ENCODE measurements at places on chromosomes 3 and 15.

- H3K27ac ChIP-seq = no peak overlapping the region
- no peaks in the 10 kb centered on the region for H3K4me1 ChIP-seq
- no peak for DNase-seq
- no peaks in the 10 kb centered on the region for H3K27me3 ChIP-seq
These were observed 108.3 kb downstream of the IGF2BP2 start for GRCh38 chr3:185716436-185717108.

DNA sequence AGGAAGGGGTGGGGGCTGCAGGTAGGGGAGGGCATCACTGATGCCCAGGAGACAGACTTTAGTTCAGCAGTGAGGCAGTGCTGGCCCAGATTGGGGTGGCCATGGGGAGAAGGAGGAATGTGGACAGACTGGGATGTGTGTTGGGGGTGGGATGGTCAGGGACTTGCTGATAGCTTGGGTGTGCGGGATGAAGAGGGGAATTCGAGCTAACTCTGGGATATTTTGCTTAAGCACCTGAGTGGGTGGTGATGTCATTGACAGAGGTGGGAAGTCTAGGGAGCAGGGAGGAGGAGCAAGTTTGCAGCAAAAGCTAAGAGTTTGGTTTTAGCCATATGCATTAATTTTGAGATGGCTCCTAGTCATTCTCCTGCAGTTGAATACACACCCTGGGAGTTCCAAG is 207.5 kb downstream of the RPLP1 start:
- no peaks in the 10 kb centered on the region for H3K36me3 ChIP-seq
- no peak overlapping the region for H3K4me3 ChIP-seq
- H3K4me1 ChIP-seq = no peaks in the 10 kb centered on the region
- no peak overlapping the region for H3K27ac ChIP-seq
- DNase-seq = no peak

DNA sequence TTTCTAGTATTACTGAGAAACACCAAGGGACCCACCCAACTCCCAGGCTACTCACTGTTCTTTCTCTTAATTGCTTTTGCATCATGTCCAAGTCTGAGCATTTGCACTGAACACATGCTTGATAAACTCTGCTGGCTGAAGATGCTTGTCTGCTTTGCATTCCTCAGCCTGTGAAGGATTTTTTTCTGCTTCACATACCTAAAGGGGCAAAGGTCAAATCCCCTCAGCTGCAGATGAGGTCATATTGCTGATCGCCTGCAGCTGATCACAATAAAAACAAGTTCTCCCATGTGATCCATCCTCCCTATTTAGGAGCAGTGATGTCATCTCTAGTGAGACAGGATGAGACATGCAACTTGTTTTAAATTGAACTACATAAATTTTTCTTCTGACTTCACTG is 84.6 kb upstream of the DCBLD2 start:
- no peak for DNase-seq
- H3K36me3 ChIP-seq = no peaks in the 10 kb centered on the region
- H3K27me3 ChIP-seq = no peaks in the 10 kb centered on the region
- H3K4me1 ChIP-seq = peaks cover 4% of the 10 kb centered on the region

- no peaks in the 10 kb centered on the region for H3K27me3 ChIP-seq
- no peaks in the 10 kb centered on the region for H3K36me3 ChIP-seq
- DNase-seq = no peak
- H3K4me1 ChIP-seq = no peaks in the 10 kb centered on the region
- no peak overlapping the region for H3K27ac ChIP-seq
- H3K4me3 ChIP-seq = no peak overlapping the region
These were observed 159.5 kb upstream of the TBC1D5 start for GRCh38 chr3:17901893-17902292.

DNA sequence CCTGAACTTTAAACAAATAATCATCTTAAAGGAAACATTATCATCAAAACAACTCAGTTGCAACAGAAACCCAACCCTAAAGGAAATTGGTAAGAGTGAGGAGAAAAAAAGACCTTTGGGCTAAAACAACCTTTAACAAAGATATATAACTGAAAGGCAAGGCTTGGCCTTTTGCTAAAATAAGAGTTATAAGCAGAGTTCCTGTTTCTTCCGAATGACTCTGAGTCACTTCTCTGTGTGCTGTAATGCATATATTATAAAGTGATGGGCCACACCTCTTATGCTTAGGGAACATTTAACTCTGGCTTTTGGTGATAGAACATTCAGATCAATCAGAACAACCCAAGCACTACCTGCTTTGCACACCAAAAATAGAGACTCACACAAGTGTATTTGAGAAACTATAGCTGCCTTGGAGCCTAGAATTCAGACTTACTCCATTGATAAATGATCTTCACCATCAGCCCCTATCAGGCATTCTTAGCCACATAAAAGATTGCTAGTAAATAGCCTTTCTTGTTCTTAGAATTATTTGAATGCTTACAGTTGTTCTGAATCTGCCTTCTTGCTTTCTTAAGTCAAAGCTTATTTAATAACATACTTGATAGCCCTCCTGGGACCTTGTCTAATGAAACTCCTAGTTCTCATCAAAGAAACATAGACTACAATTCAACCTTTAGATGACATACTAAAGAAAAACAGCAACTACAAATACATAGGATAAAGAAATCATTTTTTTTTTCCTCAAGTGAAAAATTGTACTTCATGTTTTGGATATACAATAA is 294.2 kb upstream of the SEMA6D start:
- H3K4me1 ChIP-seq = no peaks in the 10 kb centered on the region
- H3K4me3 ChIP-seq = no peak overlapping the region
- no peak overlapping the region for H3K27ac ChIP-seq
- no peaks in the 10 kb centered on the region for H3K27me3 ChIP-seq
- no peaks in the 10 kb centered on the region for H3K36me3 ChIP-seq

DNA sequence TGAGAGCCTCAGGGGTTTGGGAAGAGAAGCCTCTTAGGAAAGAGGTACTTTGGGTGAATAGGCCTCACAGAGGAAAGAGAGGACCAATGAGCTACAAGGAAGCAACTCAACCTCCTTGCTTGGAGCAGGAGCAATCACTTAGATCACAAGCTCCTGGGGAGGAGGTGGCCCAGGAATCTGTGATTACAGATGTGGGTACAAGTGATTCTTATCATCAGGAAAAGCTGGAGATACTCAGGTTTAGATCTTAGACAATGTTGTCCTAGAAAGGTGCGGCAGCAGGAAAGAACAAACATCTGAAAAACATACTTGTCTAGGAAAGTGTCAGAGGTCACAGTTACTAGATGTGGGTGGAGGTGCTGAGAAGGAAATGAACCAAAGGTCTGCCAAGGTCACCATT is 8.2 kb downstream of the PARP16 start:
- H3K4me1 ChIP-seq = no peaks in the 10 kb centered on the region
- DNase-seq = no peak
- H3K4me3 ChIP-seq = no peak overlapping the region
- no peak overlapping the region for H3K27ac ChIP-seq

DNA sequence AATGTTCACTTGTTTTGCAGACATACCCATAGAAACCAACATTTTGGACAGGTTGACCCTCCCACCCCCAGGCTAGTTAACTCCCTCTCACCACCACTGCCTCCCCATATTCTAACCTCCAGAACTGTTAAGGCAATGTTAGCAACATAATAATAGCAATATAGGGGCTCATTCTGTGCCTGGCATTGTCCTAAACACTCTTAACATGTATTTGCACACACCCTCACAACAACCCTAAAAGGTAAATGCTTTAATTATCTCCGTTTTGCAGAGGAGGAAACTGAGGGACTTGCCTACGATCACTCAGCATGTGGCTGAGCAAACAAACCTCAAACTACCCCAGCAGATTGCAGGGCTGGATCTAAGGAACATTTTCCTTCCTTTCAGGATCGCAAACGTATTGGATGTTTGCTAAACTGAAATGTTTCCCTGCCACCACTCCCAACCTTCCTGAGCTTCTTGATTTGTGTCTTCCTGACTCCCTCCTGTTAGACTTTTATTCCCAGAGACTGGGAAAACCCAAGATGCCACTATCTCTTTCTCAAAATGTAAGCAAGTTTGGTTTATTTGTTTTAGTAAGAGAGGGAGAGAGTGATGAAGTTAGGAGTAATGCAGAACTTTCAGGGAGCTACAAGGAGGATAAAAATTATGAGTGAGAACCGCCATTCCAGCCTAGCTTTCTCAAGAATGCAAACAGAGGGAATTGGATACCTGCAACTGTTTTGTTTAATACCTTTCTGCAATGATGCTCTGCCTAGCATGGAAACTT is 1.3 kb downstream of the SCG5 start:
- H3K36me3 ChIP-seq = no peaks in the 10 kb centered on the region
- no peak overlapping the region for H3K27ac ChIP-seq
- no peaks in the 10 kb centered on the region for H3K27me3 ChIP-seq
- no peak for DNase-seq

Measured in ovary (tissue), 10 donors.